DMS79 treated with DMSO at 0.1 percent for 48 hours (cell line): ENCODE measurements at places on chromosomes 2 and 18.

DNA sequence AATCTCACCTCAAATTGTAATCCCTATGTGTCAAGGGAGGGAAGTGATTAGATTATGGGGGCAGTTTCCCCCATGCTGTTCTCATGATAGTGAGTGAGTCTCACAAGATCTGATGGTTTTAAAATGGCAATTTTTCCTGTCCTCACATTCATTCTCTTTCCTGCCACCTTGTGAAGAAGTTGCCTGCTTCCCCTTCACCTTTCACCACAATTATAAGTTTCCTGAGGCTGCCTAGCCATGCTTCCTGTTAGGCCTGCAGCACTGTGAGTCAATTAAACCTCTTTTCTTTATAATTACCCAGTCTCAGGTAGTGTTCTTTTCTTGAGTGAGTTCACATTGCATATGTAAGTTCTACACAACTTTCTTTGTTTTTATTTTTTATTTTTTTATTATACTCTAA lies 271.5 kb downstream of the EXOC6B start:
- DNase-seq = no peak

DNA sequence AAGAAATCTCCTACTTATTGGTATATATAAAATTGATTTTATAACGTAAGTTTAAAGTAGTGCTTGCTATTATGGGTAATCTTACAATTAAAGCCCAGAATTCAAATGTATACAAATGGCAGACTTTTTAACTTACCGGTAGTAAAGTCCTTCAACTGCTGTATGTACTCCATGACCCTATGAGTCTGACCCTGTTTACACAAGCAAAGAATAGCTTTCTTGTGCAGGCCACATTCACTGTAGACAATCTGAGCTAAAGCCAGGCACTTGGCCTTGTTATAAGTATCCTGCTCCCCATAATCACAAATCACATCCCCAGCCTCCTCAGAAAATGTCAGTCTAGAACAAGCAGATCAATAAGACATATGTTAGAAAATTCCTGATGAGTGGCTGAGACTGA lies 51.7 kb downstream of the CLHC1 start:
- DNase-seq = no peak

DNA sequence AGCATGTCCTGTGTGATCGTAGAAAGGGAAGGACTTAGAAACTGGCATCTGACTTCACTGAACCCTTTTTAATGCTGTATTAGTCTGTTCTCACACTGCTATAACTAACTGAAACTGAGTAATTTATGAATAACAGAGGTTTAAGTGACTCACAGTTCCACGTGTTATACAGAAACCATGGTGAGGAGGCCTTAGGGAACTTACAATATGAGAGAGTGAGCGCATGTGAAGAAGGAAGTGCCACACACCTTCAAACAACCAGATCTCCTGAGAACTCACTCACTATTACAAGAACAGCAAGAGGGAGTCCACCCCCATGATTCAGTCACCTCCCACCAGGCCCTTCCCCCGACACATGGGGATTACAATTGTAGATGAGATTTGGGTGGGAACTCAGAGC lies 811.3 kb downstream of the CPS1 start:
- no peak for DNase-seq

DNA sequence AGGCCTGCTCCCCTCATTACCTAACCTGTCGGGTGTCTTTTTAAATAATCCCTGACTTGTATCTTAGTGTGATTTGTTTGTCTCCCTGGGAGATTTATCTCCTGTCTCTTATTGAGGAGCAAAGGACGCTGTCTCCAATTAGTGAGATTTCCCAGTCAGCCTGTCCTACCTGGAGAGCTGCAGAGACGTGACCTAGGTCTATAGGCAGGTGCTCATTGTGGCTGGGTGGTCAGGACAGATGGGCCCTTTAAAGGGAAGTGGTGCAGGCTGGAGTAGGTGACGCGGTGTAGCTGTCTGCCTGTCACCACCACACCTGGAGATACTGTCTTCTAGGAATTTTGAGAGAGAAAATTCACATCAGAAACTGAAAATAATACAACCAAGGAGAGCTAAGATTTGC lies 28.0 kb downstream of the PLB1 start:
- peak; percentile 27 for DNase-seq

- DNase-seq = no peak
Measured at GRCh38 chr2:19028587-19029375, 329.6 kb downstream of the OSR1 start.

- no peak for DNase-seq
Measured at GRCh38 chr2:223594259-223594658, 7.9 kb downstream of the SCG2 start.

DNA sequence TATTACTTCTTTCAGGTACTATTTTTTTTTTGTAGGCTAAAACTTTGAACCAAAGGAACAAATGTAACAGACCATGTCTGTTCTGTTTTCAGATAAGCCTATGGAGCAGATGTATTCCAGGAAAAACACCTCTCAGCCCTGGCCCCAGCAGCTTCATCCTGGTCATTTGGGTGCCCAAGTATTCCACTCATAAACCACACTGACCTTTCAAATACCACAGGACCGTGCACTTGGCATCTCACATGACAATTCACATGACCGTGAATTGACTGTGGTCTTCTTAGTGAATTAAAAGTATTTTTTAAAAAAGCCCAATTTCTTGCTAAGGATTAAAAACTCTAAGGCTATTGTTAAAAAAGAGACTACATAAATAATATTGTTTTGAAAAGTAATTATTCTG lies 50.2 kb downstream of the SMIM21 start:
- peak; percentile 39 for DNase-seq

DNA sequence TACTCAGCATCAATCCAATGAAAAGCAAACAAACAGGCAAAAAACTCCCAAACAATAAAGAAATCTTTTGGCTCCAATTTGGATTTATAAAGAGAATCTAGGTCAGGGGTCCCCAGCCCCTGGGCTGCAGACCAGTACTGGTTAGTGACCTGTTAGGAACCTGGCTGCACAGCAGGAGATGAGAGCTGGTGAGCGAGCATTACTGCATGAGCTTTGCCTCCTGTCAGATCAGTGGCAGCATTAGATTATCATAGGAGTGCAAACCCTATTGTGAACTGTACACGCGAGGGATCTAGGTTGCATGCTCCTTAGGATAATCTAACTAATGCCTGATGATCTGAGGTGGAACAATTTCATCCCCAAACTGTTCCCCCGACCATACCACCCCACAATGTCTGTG lies 102.2 kb downstream of the KIAA1328 start:
- DNase-seq = no peak

DNA sequence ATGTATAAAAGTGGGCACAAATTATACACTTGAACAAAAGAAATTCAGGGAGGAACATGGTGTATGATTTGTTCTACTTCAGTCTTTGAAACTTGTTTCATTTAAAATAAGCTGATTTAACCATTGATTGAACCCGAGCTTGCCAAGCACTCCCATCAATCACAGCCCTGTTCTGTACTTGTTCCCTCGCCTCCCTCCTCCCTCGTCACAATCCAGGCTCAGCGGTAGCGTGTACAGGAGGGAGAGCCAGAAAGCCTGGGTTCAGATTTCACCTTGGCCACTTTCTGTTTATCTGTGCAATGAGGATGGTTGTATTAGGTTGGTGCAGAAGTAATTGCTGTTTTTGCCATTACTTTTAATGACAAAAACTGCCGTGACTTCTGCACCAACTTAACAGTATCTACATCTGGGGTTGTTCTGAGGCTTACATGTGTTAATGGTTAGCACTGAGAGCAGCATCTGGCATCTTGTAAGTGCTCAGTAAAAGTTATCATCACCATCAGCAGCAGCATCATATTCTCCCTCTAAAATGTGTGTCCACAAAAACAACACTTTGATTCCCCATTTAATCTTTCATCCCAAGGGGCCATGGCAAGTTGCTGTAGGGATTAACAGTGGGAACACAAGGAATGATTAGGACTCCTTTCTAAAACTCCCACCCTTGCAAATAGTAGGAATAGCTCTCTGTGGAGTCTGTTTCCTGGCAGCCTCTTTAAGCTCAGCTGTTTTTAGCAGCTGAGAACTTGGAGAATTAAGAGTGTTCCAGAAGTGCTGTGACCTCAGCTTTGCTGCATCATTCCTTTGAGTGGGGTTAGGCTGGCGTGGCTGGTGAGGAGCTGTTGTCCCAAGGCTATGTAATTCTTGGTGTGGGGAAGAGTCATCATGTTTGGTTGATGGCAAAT lies 4.7 kb downstream of the DPYSL5 start:
- DNase-seq = no peak

DNA sequence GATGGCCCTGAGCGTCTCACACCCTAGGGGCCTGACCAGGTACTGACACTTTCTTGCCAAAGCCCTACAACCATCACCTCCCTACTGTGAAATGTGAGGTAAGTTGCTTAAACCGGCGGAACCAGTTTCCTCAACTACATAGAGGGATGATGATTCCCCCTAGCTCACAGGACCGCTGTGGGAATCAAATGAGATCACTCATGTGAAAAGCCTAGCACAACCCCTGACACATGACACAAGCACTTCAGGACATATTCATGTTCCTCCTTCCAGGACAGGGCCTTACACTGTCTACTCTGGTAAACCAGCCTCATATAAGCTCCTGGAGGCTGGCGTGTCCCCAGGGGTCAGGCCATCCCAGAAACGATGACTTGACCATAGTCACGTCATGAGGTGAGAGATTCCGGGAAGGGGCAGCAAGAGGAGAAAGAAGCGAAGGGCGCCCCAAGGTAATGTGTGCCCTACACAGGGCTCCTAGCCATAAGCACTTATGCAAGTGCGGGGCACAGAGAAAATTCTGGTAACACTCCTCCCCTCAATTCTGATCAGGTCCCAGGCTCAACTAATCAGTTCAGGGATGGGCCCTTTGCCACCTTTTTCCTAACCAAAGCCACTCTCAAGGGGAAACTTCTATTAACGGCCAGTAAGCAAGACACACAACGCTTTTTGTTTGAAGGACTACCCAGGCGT lies 49.5 kb downstream of the C2orf42 start:
- DNase-seq = peak; percentile 97

DNA sequence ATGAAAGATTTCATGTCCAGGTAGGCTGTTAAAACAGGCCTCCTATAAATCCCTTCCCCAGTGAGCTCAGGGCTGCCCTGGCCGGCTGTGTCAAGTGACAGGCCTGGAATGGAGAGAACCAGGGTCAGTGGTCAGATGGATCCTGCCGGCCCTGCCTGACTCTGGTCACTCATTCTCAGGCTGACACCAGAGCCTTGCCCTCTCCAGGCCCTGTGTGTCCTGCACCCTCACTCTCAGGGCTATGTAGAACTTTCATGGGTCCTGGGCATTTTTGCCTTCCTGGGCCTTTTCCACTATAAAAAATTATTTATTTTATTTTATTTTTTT lies 82.0 kb upstream of the RGPD5 start:
- DNase-seq = no peak

DNA sequence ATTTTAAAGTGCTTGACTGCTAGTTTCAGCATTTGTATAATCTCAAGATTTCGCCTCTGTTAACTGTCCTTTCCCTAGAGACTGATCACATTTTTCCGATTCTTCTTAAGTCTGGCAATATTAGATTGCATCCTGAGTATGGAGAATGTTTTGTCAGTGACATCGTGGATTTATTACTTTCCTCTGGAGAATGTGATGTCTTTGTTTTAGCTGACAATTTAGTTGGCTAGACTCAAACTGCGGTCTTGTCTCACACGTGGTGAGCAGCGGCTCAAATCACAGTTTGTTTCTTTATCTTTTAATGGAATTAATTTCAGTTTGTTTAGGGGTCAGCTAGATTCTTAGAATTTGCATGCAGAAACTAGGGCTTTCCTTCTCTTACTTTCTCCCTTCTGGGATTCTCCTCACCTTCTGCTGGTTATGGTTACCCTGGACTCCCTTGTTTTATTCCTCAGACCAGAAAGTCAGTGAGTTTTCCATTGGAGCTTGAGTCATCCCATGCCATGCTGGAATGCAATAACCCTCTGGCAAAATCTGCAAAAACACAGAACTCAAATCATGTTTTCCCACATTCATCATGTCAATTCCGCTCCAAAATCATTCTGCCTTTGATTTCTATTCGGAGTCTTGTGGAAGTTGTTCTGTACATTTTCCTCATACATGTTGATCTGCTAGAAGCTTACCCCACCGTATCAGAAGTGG lies 327.2 kb upstream of the TRIB2 start:
- DNase-seq = no peak

GRCh38 chr2:55057474-55057873 lies 7.2 kb upstream of the RTN4 start:
- DNase-seq = no peak

GRCh38 chr18:2840521-2840920 lies 6.3 kb upstream of the EMILIN2 start:
- no peak for DNase-seq

DNA sequence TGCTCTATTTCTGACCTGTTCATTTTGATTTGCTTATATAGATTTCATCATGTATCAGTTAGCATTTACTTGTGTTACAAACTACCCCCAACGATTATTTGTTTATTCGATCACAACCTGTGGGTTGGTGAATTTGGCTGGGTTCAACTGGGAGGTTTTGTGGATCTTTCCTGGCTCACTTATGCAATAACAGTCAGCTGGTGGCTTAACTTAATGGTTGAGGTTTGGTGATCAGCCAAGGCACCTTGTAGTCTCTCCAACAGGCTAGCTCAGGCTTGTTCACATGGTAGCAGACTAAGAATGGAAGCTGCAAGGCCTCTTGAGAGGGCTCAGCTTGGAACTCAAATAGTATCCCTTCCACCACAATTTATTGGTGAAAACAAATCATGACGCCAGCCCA lies 5.4 kb upstream of the PUM2 start:
- peak; percentile 97 for DNase-seq

- peak; percentile 37 for DNase-seq
Measured at GRCh38 chr2:177622521-177622920, 229.9 kb downstream of the AGPS start.

DNA sequence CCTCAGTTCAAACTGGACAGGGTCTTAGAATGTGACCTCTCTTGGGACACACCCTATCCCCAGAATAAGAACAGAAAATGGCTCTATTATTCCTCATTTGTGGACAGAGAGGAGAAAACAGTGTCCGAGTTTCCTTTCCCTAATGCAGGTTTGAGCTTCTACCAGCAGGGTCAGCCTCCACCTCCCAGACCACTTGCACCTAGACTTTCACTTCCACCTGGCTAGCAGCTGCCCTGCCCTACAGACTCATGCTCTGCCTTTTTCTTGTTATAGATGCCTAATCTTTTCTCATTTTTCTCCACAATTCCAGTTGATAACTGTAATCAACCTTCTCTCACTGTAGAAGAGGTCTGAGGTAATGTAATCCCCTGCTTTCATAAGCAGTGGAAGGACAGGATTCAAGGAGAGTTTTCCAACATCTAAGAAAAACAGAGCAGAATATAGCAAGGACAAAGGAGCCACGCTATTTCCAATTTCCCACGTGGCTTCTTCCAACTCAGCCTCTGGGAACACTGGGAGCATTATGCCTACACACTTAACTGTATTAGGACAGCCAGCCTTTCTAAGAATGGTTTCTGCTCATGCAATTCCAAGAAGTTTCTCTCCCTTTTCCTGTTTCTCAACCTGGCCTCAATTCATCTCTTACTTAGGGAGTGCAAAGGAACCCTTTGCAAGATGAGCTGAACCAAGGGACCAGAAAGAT lies 239.8 kb downstream of the BCL11A start:
- no peak for DNase-seq

- peak; percentile 12 for DNase-seq
Measured at GRCh38 chr18:79940814-79941472, 10.5 kb downstream of the SLC66A2 start.

- no peak for DNase-seq
Measured at GRCh38 chr2:27497288-27497627, 619 bp downstream of the GCKR start.

- DNase-seq = no peak
Measured at GRCh38 chr2:28419003-28419402, 26.3 kb downstream of the FOSL2 start.

- DNase-seq = peak; percentile 11
Measured at GRCh38 chr2:46241344-46241743, 55.9 kb upstream of the EPAS1 start.

- DNase-seq = no peak
Measured at GRCh38 chr2:219851169-219851568, 223.7 kb downstream of the SLC4A3 start.

- DNase-seq = no peak
Measured at GRCh38 chr2:130884503-130884902, 47.8 kb downstream of the ARHGEF4 start.
